ENCODE measurements at places on chromosomes 13 and 19. TPM values are rescaled to one million over a fixed set of nuclear protein-coding genes. Genes with fewer than 3 reads are reported as not detected.

The LRRC4B gene
- 0.32 TPM for total RNA-seq

DNA sequence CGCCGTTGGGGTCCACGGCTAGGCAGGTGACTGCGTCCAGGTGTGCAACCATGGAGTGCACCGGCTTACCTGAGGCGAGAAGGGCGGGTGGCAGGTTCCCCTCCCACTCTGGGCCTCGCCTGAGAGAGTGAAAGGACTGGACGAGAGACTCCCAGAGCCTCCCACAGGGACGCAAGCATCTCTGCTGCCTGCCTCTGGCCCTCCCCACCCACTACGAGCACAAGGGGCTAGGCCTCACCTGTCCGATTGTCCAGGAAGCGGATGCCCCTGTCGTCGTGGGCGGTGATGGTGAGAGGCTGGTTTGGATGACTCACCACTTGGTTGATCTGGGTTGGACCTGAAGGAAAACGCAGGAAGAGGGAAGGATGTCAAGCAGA lies 5.1 kb upstream of the PRKD2 start:
- no peaks in the 10 kb centered on the region for H3K27me3 ChIP-seq
- no peaks in the 10 kb centered on the region for H3K36me3 ChIP-seq
- DNase-seq = no peak
- H3K4me3 ChIP-seq = no peak overlapping the region

The ZNF626 gene
- 20.4 TPM for total RNA-seq

GRCh38 chr19:49224879-49225278 lies 67.3 kb downstream of the TRPM4 start:
- H3K4me3 ChIP-seq = no peak overlapping the region
- no peaks in the 10 kb centered on the region for H3K4me1 ChIP-seq
- H3K27me3 ChIP-seq = no peaks in the 10 kb centered on the region

The SIGLECL1 gene
- not detected for total RNA-seq

- no peak for DNase-seq
- no peak overlapping the region for H3K4me3 ChIP-seq
- H3K27ac ChIP-seq = no peak overlapping the region
- no peaks in the 10 kb centered on the region for H3K36me3 ChIP-seq
These were observed 5.5 kb upstream of the TMTC4 start for GRCh38 chr13:100680131-100680530.

The FLT3 gene
- 0.10 TPM for total RNA-seq

DNA sequence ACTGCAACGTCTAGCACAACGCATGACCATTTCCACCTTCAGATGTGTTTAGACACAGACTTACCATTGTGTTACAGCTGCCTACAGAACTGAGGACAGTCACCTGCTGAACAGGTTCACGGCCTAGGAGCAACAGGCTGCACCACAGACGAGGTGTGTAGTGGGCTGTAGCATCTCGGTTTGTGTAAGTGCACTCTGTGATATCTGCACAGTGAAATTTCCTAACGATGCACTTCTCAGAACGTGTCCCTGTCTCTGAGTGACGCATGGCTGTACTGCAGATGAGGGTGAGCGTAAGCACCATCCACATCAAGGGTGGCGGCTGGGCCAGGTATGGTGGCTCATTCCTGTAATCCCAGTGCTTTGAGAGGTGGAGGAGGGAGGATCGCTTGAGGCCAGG lies 15.2 kb downstream of the DCUN1D2 start:
- no peak overlapping the region for H3K4me3 ChIP-seq
- no peaks in the 10 kb centered on the region for H3K27me3 ChIP-seq
- no peak overlapping the region for H3K27ac ChIP-seq
- DNase-seq = no peak
- H3K36me3 ChIP-seq = peaks cover 37% of the 10 kb centered on the region
- H3K4me1 ChIP-seq = no peaks in the 10 kb centered on the region

DNA sequence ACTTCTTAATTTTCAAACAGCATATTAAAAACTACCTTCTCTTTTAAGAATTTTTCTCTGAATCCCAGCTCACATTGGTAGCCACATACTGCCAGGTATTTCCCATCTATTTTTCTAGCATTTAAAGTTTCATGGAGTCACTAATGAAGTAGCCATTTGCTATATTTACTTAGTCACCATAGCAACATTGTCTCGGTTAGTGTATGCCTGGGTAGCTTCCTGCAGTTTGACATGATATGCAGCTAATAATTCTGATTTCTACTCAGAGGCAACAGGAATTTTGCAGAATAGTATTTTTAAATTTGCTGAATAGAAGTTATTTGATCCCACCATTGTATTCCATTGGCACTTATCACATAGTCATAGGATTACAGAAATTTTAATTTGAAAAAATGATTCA lies 30.9 kb upstream of the KCTD4 start:
- no peak for DNase-seq
- H3K27ac ChIP-seq = no peak overlapping the region
- H3K4me1 ChIP-seq = peaks cover 10% of the 10 kb centered on the region

- no peak overlapping the region for H3K4me3 ChIP-seq
- peaks cover 27% of the 10 kb centered on the region for H3K36me3 ChIP-seq
- no peak overlapping the region for H3K27ac ChIP-seq
These were observed 9.8 kb upstream of the DACT3 start for GRCh38 chr19:46670813-46671212.

DNA sequence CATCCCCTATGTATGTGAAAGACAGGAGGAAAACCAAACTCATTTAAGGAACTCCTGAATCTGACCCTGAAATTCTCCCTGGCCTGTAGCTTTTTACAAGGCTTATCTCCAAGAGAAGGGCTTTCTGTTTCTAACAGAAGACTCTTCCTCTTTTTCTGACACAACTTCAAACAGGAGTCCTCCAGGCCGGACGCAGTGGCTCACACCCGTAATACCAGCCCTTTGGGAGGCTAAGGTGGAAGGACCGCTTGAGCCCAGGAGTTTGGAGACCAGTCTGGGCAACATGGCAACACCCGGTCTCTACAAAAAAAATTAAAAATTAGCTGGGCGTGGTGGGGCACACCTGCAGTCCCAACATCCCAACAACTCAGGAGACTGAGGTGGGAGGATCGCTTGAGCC lies 41.9 kb downstream of the CARS2 start:
- H3K4me1 ChIP-seq = no peaks in the 10 kb centered on the region
- H3K27me3 ChIP-seq = no peaks in the 10 kb centered on the region
- no peak for DNase-seq
- H3K36me3 ChIP-seq = peaks cover 49% of the 10 kb centered on the region
- H3K27ac ChIP-seq = no peak overlapping the region

- H3K27ac ChIP-seq = no peak overlapping the region
- H3K27me3 ChIP-seq = no peaks in the 10 kb centered on the region
- H3K4me1 ChIP-seq = no peaks in the 10 kb centered on the region
- no peak overlapping the region for H3K4me3 ChIP-seq
- no peaks in the 10 kb centered on the region for H3K36me3 ChIP-seq
These were observed 24.1 kb upstream of the FRY start for GRCh38 chr13:32007494-32007893.

DNA sequence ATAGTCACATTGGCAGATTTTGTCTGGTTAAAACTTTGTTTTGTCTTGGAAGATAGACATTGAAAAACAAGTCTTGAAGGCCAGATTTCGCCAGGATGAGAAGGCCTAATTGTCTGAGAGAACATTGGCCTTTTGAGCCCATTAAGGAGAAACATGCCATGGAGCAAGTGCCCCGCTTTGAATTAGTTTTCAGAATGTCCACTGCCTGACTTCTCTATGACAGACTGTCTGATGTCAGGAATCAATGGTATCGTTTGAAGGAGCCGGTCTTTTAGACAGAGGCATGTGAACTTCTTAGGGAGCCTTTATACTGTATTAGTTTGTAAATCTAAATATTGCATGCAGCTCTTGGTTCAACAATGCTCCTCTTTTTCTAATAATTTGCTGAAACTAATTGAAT lies 155.9 kb downstream of the DLEU7 start:
- H3K27me3 ChIP-seq = no peaks in the 10 kb centered on the region
- H3K4me1 ChIP-seq = peaks cover 40% of the 10 kb centered on the region
- H3K36me3 ChIP-seq = no peaks in the 10 kb centered on the region
- H3K27ac ChIP-seq = no peak overlapping the region

The TMC4 gene
- total RNA-seq = 1.5 TPM

DNA sequence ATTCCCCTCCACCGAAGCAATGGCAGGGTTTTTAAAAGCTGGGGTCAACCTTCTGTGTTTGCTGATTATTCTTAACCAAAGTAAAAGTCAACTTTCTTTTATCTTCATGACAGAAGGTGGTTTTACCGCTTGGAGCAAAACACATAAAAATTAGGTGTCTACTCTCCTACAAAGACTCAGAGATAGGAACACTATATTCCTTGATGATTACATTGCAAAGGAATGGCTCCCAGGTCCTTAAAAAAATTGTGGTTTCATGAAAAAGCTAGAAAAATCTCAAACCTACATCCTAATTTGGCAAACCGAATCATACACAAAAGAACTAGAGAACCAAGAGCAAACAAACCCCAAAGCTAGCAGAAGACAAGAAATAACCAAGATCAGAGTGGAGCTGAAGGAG lies 760.4 kb upstream of the PCDH20 start:
- H3K4me3 ChIP-seq = no peak overlapping the region
- H3K36me3 ChIP-seq = no peaks in the 10 kb centered on the region
- H3K4me1 ChIP-seq = no peaks in the 10 kb centered on the region
- no peak for DNase-seq
- no peaks in the 10 kb centered on the region for H3K27me3 ChIP-seq

DNA sequence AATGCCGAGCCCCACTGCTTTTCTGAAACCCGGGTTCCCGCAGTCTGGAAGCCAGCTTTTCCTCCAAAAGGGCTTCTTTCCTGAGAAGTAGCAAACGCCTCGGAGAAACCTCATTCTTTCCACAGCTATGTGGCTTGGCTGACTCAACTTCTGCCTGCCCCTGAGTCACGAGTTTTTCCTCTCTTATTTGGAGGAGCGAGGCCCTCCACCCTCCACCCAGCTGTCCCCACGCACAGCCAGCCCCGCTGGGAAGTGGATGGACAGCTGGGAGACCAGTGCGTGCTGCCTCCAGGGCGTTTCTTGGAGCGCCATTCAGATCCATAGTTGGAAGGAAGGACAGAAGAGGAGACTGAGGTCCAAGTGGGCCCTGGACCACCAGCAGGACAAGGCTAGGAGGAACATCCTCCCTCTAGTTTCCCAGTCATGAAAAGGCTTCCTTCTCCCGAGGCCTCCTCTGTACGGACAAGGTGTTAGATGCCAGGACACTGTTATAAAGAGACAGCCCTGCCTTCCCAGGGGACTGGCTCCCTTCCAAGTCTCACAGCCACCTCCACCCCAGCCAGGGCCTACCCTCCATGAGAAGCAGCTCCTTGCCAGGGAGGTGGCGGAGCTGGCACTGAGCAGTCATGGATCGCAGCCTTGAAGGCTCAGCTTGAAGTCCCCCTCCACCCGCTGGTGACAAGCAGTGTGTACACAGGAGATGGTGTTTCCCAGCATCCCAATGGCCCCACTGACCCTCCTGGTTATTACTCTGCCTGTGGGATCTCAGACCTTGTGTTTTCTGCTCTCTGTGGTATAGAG lies 2.5 kb upstream of the PLEKHF1 start:
- no peak overlapping the region for H3K27ac ChIP-seq
- H3K27me3 ChIP-seq = no peaks in the 10 kb centered on the region
- DNase-seq = peak; percentile 87
- H3K4me1 ChIP-seq = peaks cover 39% of the 10 kb centered on the region
- no peak overlapping the region for H3K4me3 ChIP-seq
- no peaks in the 10 kb centered on the region for H3K36me3 ChIP-seq

DNA sequence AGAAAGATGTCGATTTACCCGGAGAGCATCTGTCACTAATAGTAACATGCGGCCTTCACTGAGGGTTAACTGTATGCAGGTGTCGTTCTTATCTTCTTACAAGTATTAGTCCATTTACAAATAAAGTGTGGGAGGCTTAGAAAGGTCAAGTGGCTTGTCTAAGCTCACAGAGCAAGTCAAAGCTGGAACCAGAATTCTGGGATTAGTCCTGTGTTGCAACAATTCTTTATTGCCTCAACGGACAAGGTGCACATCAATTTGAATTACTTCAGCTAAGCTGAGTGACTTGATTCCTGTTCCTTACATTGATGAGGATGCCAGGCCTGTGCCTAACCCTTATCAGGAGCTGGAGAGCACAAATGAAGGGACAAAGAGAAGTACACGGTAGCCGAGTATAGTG lies 1193.6 kb downstream of the UQCRFS1 start:
- no peaks in the 10 kb centered on the region for H3K27me3 ChIP-seq
- H3K36me3 ChIP-seq = no peaks in the 10 kb centered on the region
- no peak overlapping the region for H3K27ac ChIP-seq
- no peak for DNase-seq
- no peaks in the 10 kb centered on the region for H3K4me1 ChIP-seq
- no peak overlapping the region for H3K4me3 ChIP-seq

GRCh38 chr19:46661735-46662592 lies 982 bp upstream of the DACT3 start:
- H3K4me1 ChIP-seq = peaks cover 26% of the 10 kb centered on the region
- H3K4me3 ChIP-seq = no peak overlapping the region
- no peaks in the 10 kb centered on the region for H3K36me3 ChIP-seq
- DNase-seq = peak; percentile 92
- no peaks in the 10 kb centered on the region for H3K27me3 ChIP-seq

The PSPN gene
- 3.6 TPM for total RNA-seq

GRCh38 chr19:49255674-49256073 lies 69.3 kb downstream of the SLC6A16 start:
- no peaks in the 10 kb centered on the region for H3K4me1 ChIP-seq
- H3K27me3 ChIP-seq = peaks cover 6% of the 10 kb centered on the region
- H3K27ac ChIP-seq = no peak overlapping the region
- no peak for DNase-seq

The ZNF28 gene
- total RNA-seq = 11.3 TPM

- DNase-seq = no peak
- H3K4me1 ChIP-seq = no peaks in the 10 kb centered on the region
- no peaks in the 10 kb centered on the region for H3K36me3 ChIP-seq
- no peaks in the 10 kb centered on the region for H3K27me3 ChIP-seq
- no peak overlapping the region for H3K27ac ChIP-seq
These were observed 53.4 kb downstream of the FLT3 start for GRCh38 chr13:28046981-28047380.

GRCh38 chr13:40908546-40908945 lies 110.6 kb downstream of the ELF1 start:
- H3K36me3 ChIP-seq = no peaks in the 10 kb centered on the region
- DNase-seq = no peak
- H3K27ac ChIP-seq = no peak overlapping the region
- H3K27me3 ChIP-seq = no peaks in the 10 kb centered on the region
- H3K4me3 ChIP-seq = no peak overlapping the region
- H3K4me1 ChIP-seq = peaks cover 7% of the 10 kb centered on the region

- no peak overlapping the region for H3K27ac ChIP-seq
- no peak overlapping the region for H3K4me3 ChIP-seq
- no peaks in the 10 kb centered on the region for H3K36me3 ChIP-seq
- H3K4me1 ChIP-seq = no peaks in the 10 kb centered on the region
- no peaks in the 10 kb centered on the region for H3K27me3 ChIP-seq
These were observed 110.3 kb upstream of the ABCC4 start for GRCh38 chr13:95411428-95412040.

DNA sequence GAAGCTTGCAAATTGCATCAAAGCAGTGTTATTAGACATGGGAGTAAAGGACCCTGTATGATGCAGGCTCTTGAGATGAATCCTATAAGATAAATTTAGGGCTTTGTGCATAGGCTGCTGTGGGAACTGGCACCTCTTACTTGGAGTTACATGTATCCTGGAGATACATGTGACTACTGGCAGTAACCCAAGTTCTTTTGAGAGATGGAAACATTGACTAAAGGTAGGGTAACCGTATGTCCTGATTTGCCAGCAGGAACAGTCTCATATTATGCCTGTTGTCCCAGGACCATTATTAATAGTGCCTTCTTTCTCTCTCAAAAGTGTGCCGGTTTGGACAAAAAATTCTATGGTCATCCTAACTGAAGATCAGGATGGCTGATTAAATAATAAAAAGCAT lies 195.4 kb downstream of the LACC1 start:
- no peaks in the 10 kb centered on the region for H3K36me3 ChIP-seq
- no peak overlapping the region for H3K27ac ChIP-seq
- H3K4me1 ChIP-seq = no peaks in the 10 kb centered on the region
- H3K4me3 ChIP-seq = no peak overlapping the region
- no peak for DNase-seq
